Activated T-helper 9 cell treated with anti-CD3 and anti-CD28 coated beads, Interleukin-2, amount 50 U/mL, for 16 hours (primary cell): ENCODE measurements at places on chromosomes 11 and 22.
A peak's percentile ranks its signal among the peaks of the same experiment; 100 is the strongest.

- DNase-seq: peak; percentile 93
Measured at GRCh38 chr11:57741132-57742086, at the start of gene SELENOH. Gene SELENOH (plus strand): TSS chr11:57741491. CDS start chr11:57741596, 105 bp downstream.

- no peak for DNase-seq
Measured at GRCh38 chr11:128625326-128625725, 38.0 kb upstream of the ETS1 start.

GRCh38 chr11:9082575-9082974 lies 8.8 kb downstream of the SCUBE2 start:
- no peak for DNase-seq

- DNase-seq: no peak
Measured at GRCh38 chr11:41010361-41011050, 448.9 kb downstream of the LRRC4C start.

DNA sequence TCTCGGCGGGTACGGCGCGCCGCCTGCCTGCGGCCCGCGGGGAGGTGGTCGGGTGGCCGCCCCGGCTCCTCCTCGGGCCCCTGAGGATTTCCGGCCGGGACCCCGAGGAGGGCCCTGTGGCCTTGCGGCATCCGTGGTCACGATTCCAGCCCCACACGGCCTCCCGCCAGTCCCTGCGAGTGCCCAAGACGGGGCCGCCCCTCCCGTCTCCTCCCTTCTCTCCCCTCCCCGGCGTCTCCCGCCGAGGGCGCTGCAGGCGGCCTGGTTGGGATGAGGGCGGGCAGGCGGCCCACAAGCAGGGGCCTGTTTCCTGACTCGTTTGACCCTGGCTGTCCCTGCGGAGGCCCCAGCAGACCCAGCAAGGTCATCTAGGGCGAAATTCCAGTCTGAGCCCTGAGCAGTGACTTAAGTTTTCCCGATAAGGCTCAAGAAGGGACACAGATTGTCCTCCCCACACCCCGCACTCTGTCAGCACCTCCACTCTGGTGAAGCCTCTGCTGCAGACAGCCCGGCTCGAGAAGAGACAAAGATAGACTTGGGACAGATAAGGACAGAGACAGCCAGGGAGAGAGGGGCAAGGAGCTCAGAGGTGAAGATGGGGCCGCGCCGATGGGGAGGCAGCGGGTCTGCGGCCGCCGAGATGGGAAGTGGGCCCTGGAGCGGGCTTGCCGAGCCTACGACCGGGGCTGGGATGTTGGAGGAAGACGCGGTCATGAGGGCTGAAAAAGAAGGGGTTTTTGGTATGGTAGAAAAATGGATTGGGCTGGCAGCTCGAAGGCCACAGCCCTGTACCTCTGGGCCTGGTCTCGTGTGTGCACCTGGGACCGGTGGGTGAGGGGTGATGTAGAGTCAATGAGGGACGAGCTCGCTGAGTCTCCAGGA lies 95.0 kb downstream of the SWAP70 start:
- DNase-seq: peak; percentile 39

DNA sequence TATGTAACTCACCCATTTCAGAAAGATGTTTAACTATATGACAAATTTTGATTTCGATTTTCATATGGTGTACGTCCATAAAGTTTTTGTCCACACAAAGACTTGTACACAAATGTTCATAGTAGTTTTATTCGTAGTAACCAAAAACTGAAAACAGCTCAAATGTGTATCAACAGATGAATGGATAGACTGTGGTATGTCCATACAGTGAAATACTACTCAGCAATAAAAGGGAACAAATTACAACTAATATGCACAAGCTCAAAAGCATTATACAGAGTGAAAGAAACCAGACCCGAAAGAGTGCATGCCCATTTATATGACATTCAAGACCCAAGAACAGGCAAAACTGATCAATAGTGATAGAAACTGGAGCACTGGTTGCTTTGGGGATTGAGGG lies 64.0 kb downstream of the MN1 start:
- no peak for DNase-seq

GRCh38 chr11:21909145-21909544 lies 283.7 kb upstream of the ANO5 start:
- DNase-seq: no peak

DNA sequence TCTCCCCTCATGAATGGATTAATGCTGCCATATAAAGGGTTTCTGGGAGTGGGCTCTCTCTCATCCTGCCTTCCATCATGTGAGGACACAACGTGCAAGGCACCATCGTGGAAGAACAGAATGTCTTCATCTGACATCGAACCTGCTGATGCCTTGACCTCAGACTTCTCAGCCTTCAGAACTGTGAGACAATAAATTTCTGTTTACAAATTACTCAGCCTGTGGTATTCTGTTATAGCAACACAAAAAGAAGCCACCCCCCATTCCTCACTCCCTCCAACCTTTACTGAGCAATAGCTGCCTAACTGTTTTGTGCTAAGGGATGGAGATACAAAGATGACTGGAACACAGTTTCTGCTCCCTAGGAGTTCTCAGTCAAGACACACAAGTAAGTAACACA lies 106.1 kb upstream of the PLET1 start:
- DNase-seq: no peak
